ENCODE measurements at places on chromosomes 2 and 18.

DNA sequence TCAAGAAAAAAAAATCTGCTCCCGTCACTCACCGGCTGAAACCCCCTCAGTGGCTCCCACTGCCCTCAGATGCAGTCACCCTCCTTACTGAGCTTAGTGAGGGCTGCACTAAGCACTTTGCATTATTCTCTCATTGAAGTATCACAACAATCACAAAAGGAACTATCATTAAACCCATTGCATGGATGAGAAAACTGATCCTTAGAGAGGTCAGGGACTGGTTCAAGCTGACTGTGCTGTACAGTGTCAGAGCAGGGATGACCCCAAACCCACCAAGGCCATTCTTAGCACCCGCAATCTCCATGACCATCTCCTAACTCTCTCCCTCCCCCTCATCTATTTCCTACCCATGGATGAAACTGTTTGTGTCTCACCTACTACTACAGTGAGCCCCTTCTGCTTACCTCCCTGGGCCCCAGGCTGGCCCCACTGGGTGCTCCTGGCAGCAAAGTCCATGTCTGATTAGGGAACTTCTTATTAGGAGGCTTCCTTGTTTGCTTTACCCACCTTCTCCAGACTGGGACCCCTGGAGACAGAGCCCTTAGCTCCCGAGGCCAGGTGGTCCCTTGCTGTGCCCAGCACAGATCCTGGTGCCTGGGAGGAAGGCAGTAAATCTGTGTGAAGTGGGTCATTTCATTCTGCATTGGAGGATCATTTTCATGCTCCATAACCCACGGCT is 139.3 kb upstream of the ID2 start:
- no peak for DNase-seq

GRCh38 chr2:41966431-41966893 is 81.4 kb upstream of the PKDCC start:
- DNase-seq = peak; percentile 96

DNA sequence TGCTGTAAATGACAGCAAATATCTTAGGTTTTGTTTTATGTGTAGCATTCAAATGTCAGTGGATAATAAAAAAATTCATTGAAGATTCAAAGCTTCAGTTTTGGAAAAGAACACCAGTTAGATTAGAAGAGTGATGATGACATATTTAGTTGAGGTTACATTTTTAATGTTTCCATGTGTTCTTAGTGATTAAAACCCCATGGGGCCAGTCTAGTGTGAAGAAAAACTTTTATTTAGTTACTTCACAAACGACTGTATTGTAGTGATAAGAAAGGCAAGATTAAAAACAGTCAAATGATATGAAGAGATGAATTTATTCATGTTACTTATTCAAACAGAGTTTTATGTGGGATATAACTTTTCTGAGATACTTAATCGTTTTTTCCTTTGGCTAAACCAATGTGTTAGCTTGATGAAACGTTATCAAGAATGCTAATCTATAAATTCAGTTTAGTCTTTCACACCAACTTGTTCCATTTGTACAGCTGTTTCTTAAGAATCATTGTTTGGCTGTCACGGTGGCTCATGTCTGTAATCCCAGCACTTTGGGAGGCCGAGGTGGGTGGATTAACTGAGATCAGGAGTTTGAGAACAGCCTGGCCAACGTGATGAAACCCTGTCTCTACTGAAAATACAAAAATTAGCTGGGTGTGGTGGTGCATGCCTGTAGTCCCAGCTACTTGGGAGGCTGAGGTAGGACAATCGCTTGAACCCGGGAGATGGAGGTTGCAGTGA is 11.6 kb downstream of the BMPR2 start:
- DNase-seq = no peak

- DNase-seq = no peak
These were observed 152.1 kb downstream of the NCK2 start for GRCh38 chr2:105896765-105897163.

DNA sequence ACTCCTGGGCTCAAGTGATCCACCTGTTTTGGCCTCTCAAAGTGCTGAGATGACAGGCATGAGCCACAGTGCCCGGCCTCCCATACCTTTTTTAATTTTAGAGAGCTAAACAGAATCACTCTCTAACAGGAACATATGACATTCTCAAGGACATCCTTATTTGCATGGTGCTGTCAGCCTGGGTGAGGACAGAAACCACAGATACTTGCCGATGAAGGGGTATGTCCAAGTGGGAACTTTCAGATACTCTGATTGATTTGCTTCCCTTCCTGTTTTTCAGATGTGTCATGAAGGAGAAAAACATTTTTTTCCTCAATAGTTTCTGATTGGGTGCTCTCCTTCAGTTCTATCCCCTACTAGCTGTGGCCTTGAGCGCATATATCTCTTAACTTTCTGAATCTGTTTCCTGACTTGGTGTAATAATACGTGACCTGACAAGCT is 49.6 kb downstream of the MYO3B start:
- no peak for DNase-seq

DNA sequence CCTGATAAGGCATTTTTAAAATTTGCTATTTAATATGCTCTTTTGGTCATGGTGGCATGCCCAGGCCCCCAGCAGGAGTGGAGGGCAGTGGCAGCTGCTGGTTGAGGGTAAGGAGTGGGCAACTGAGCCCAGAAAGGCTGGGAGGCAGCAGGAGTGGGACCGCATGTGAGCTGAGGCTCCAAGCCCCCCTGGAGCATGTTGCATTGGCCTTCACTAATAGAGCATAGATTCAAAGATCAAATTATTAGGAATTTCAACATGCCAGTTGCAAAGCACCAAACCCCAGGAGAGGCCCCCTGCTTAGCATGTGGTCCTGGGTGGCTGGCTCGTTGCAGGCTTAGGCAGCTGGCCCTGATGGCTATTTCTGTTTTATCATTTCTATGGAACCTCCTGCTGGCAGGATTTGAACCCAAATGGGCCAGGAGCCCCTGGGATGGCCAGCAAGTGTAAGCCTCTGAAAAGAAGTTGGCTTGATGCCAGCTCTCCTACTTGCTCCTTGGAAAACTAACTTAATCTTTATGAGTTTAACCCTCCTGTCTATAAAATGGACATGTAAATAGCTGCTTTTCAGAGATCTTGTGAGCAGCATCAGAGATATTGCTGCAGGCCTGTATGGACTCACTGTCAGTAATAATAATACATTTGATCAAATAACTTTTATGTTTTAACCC is 42.1 kb upstream of the TMEM131 start:
- no peak for DNase-seq

DNA sequence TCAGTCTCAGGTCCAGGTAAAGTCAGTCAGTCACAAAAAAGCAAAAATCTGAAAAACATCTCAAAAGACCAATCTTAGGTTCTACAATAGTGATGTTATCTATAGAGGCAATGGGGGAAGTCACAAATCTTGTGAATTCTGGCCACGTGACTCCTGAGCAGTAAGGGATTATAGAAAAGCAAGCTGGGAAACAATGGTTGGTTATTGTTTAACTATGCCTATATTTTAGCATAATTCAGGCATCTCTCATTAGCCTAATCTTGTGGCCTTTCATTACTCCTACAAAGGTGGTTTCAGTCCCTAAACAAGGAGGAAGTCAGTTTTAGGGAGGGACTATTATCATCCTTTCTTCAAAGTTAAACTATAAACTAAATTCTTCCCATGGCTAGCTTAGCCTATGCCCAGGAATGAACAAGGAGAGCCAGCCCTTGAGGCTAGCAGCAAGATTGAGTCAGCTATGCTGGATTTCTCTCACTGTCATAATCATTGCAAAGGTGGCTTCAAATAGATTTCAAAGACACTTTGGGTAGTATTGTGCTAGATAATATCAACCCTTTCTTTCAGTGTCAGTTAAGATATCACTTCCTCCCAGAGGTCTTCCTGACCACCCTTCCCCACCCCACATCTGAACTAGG is 56.4 kb upstream of the ITGA6 start:
- no peak for DNase-seq

- DNase-seq = no peak
These were observed 80.4 kb downstream of the MYOM1 start for GRCh38 chr18:3139406-3139805.

- DNase-seq = no peak
These were observed 68.7 kb downstream of the TMEM247 start for GRCh38 chr2:46548103-46548486.

GRCh38 chr18:32049393-32050171 is 31.0 kb downstream of the RNF125 start:
- no peak for DNase-seq

GRCh38 chr2:219459460-219460311 is 25.0 kb downstream of the SPEG start:
- DNase-seq = peak; percentile 79

GRCh38 chr2:133970641-133971040 is 283.2 kb upstream of the MGAT5 start:
- DNase-seq = no peak

DNA sequence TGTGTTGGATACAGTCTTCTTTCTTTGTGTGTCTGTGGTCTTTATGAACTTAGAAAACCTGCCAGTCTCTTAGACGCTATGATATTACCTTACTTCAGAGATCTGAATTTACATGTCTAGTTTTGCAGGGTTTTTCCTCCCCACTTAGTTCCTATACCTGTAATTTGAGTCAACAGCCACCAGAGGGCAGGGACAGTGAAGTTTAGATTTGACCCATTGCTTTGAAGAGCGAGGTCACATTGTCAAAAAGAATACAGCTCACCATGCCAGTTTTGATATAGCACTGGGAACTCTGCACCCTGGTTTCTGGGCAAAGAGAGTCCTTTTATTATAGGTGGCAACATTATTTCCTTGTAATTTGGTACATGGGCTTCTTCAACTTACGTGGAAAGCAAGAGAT is 102.3 kb downstream of the MAPK4 start:
- no peak for DNase-seq

GRCh38 chr18:75211953-75212750 is 1.6 kb downstream of the TSHZ1 start:
- DNase-seq = peak; percentile 60

- no peak for DNase-seq
These were observed 102.2 kb downstream of the MSTN start for GRCh38 chr2:189960346-189960745.

DNA sequence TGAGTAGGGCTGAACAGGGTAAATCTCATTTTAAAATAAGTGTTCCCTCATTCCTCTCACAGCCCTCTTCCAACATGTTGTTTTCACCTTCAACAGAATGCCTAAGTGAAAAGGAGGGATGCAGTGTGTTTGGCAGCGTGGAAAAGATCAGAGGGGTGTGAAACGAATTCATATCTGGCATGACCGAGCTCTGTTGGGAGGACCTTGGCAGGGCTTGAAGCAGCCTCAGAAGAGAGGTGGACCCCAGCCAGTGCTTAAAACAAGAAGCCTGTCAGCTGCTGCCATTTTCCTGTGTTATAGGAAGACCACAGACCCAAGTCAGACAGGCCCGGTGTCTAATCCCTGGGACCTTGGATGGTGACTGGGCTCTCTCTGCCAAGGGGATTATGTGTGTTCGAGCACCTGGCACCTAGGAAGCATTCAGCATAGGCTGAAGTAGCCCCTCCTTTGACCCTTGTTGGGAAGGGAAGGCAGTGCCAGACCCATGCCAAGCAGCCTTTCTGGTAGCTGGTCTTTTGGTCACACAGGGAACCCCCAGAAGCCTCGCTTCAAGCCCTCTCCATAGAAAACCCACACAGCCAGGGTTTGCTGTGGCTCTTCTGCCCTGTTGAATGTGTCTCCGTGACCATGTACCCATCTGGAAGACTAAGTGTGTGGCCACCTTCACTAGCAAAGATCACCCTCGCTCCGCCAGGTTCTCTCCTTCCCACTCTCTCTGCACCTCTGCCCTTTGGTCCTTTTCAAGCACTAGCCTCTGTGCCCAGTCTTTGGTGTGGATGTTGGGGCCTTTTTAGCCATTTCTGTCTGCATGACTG is 87.5 kb upstream of the ST3GAL5 start:
- DNase-seq = no peak

GRCh38 chr2:23767876-23768621 is 158.9 kb downstream of the ATAD2B start:
- no peak for DNase-seq

- DNase-seq = peak; percentile 56
These were observed 437.0 kb downstream of the PTPRM start for GRCh38 chr18:8003878-8004675.

GRCh38 chr2:168495524-168495923 is 39.5 kb downstream of the CERS6 start:
- no peak for DNase-seq

DNA sequence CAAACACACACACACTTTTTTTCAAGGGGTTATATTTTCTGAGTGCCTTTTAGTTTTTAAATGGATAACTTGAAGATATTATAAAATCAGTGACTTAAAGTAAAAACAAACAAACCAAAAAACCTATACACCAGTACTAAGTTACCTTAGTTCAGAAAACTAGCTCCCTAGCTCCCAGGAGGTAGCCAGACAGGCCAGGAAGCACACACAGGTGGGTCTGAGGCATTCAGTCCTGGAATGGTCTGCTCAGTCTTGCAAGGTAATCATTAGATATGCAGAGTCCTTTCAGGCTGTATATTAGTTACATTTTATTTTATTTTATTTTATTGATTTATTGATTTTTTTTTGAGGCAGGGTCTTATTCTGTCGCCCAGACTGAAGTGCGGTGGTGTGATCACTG is 10.7 kb upstream of the DYNC2LI1 start:
- no peak for DNase-seq

- DNase-seq = peak; percentile 38
These were observed 70.2 kb upstream of the LYPD1 start for GRCh38 chr2:132740081-132740720.

GRCh38 chr2:37573451-37574388 is 97.7 kb downstream of the CDC42EP3 start:
- peak; percentile 31 for DNase-seq

- DNase-seq = no peak
These were observed 94.9 kb upstream of the CTDP1 start for GRCh38 chr18:79584491-79585394.

GRCh38 chr2:189506514-189506976 is 65.3 kb downstream of the WDR75 start:
- DNase-seq = peak; percentile 44

- no peak for DNase-seq
These were observed 81.0 kb upstream of the BCL11A start for GRCh38 chr2:60634438-60634837.

- DNase-seq = no peak
These were observed 111.6 kb upstream of the PIEZO2 start for GRCh38 chr18:11260961-11261461.

DNA sequence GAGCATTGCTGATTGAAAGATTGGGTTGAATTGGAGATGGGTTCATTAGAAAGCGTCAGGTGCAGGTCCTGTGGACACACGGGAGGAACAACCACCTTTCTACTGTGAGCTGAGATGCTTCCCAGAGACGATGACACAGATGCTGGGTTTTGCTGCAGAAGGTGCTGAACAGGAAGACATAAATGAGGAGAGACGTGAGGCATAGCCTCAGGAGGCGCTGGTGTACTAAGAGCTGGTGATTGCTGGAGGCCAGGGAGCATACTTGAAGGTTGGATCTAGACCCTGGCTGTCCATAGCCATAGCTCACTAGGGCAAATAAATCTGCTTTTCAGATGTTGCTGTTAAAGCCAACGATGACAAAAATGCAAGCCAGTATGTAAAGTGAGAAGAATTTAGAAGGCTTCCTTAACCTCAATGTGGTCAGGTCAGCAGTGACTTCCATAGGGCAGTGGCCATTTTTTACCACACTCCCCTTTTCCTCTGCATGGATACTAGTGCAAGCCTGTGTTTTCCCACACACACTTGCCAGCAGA is 153.7 kb downstream of the SOX11 start:
- no peak for DNase-seq

GRCh38 chr2:10879624-10880585 is 31.8 kb upstream of the KCNF1 start:
- DNase-seq = no peak

Data from astrocyte of the hippocampus (primary cell).